ENCODE measurements at places on chromosomes 6 and 20.

- no peak for DNase-seq
Measured at GRCh38 chr6:91279740-91280493, 693.0 kb upstream of the MAP3K7 start.

GRCh38 chr6:143183666-143184065, 123.0 kb downstream of the AIG1 start:
- DNase-seq = no peak

GRCh38 chr6:113828984-113829695, 28.0 kb upstream of the MARCKS start:
- DNase-seq = no peak

- DNase-seq = peak; percentile 80
Measured at GRCh38 chr20:41483553-41483930, 116.9 kb upstream of the EMILIN3 start.

GRCh38 chr6:121395736-121396135, 39.7 kb upstream of the GJA1 start:
- DNase-seq = no peak

DNA sequence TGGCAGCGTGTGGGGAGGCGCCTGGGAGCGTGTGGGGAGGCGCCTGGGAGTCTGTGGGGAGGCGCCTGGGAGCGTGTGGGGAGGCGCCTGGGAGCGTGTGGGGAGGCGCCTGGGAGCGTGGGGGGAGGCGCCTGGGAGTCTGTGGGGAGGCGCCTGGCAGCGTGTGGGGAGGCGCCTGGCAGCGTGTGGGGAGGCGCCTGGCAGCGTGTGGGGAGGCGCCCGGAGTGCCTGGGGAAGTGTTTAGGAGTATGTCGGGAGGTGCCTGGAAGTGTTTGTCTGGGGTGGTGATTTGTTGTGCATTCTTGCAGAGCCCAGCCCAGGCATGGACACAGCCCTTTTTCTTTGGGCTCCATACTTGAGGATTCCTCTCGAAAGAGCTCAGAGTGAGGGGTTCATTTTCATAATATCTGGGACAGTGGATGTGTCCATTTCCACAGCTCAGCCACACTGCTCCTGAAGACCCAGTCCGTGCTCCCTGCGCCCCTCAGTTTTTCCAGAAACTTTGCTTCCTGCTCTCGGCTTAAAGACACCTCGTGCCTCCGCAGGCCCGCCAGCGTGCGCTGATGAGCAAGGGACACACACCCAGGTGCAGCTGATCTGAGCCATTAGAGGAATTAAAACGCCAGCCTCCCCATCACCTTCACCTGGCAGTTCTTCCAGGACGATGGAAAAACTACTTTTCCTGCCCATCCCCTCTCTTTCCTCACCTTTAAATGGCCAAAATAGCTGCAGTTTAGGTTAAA, 172.2 kb upstream of the THBS2 start:
- no peak for DNase-seq
